ENCODE measurements at places on chromosomes 6 and 20.

DNA sequence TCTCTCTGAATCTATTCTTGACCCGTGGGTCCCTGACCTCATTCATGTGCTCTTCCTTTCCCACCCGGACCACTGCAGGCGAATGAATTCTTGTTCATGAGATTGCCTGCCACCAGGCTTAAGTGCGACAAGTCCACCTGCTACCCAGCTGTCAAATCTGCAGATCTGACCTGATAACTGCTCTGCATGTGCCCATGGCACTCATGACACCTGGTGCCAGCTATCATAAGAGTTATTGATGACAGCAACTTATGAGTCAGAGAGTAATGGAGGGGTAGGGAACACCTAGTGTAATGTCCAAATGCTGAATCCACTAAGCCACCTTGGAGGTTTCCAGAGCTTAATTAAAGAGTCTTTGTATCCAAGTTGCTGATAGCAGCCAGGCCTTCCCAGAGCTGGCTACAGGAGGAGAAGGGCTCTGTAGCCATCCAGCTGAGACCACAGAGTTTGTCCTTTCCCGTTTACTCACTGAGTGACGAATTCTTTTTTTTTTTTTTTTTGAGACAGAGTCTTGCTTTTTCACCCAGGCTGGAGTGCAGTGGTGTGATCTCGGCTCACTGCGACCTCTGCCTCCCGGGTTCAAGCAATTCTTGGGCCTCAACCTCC is 17.4 kb downstream of the SHLD1 start:
- DNase-seq = no peak

DNA sequence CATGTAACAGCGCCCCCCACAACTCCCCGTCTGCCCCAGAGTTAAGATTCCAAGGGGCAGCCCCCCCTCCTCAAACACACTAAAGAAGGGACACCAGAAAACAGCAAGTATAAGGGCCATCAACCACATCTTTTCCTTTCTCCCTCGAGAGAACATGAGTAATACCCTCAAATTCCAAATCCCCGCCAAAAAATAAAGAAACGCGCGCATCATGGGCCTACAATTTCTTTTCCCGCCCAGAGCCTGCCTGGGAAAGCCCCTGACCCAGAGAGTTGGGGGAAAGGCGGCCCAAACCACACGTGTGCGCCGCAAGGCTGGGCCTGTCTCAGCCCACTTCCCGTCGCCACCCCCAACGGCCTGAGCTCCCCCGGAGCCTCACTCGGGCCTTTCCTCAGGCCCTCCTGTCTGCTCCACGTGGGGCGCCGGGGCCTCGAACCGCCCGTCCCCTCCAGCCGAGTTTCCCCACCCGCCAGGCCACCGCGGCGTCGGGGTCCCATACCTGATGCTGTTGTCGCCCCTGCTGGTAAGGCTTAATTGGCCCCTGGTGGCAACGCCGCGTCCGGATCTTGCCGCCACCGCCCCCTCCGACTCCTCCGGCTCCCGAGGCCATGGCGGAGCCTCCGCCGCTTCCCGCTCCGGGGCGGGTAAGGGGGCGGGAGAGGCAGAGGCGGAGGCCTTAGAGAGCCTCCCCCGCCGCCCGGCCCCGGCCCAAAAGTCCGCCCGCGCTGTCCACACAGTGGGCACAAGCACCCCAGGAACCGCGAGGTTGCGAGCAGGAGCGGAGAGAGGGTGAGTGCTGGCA is 746 bp downstream of the NUP153 start:
- DNase-seq = peak; percentile 67

DNA sequence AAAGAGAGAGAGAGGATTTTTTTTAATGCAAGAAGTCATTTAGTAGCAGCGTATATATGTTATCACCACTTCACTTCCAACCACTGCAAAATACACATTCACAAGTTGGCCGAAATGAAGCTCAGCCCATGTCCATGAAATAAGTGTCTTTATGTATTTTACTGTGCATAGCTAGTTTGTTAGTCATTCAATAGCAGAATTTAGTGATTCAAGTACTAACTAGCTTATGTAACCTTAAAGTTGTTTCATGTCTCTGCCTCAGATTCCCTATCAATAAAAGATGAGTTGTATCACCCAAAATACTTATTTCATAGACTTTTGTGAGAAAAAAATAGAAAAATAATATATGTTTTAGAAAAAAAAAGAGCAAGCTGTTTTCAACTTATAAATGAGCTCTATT is 153.7 kb upstream of the PRDM1 start:
- DNase-seq = peak; percentile 30

- DNase-seq = no peak
Observed at GRCh38 chr6:83167726-83168278, 25.3 kb downstream of the PGM3 start.

DNA sequence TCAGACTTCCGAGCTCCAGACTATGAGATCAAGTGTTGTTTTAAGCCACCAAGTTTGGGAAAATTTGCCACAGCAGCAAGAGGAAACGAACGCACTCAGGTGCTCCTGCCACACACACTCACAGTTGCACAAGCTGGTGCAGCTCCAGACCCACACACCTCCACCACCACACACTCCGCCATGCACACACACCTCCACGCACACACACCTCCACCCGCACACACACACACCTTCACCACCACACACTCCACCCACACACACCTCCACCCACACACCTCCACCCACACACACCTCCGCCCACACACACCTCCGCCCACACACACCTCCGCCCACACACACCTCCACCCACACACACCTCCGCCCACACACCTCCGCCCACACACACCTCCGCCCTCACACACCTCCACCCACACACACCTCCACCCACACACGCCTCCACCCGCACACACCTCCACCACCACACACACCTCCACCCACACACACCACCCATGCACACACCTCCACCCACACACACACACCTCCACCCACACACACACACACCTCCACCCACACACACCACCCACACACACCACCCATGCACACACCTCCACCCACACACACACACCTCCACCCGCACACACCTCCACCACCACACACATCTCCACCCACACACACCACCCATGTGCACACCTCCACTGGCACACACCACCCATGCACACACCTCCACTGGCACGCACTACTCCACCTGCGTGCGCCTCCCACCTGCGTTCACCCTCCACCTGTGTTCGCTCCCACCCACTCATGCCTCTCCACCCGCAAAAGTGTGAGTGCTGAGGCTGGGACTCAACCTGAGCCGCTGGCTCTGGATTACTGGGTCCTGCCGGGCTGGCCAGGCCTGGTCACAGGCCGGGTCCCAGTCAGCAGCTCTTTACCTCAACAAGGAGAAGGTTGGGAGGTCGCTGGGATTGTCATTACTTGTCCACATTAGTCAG is 175.6 kb downstream of the BMP7 start:
- no peak for DNase-seq

DNA sequence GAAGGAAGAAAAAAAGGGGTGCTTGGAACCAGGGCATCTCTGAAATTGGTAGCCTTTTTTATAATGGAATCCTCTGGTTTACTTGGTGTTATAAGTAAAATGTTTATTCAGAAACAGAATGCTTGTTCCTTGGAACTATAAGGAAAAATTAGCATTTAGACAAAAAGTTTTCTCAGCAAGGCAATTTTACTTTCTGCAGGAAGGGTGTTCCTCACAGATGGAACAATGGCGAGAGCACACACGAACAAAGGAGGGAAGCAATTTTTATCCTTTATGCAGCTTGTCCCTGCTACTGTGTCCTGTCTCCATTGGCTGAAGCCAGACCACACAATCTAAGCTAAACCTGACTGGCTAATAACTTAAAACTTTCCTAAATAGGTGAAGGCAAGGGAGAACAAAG is 22.7 kb upstream of the FANCE start:
- DNase-seq = no peak

DNA sequence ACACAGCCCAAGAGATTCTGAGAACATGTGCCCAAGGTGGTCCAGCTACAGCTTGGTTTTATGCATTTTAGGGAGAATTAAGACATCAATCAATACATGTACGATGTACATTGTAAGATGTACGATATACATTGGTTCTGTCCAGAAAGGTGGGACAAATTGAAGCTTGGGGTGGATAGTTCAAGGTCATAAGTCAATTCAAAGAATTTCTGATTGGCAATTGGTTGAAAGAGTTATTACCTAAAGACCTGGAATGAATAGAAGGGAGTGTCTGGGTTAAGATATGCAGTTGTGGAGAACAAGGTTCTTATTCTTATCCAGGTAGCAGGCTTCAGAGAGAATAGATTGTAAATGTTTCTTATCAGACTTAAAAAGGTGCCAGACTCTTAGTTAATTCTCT is 31.8 kb upstream of the LCA5 start:
- no peak for DNase-seq
